ENCODE measurements at places on chromosomes 2 and 18.

DNA sequence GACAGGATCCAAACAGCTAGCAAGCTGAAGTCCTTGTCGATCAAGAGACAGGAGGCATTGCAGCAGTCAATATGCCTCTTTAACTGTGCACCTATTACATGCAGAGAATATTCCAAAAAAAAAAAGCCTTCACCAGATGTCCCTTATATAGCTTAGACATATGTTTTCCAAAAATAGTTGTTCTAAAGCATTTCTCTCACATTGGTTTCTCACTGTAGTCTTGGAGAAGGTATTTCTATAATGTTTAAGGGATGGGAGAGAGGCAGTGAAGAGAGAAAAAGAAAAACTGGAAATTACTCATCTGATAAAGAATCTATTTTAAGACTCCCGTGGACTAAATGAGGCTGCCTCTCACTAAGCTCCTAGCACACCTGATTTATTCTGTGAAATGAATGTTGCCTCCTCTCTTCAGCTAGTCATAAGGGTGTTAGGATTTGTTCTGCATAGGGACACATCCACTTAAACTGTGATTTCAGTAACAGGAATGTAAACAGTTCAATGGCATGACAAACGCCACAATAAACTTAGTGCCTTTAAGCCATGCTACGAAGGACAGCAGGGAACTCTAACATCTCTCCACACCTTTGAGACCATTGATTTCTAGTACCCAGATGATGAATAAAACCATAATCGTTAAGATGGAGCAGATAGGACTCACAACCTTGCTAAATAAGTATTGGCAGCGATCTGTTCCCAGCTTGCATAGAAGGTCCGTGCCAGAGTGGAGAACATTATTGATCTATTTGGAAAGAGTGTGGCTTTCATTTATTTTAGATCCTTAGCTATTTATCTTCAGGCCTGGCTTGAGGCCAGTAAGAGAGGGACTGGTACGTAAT, 98.6 kb upstream of the NCK2 start:
- no peak for DNase-seq

GRCh38 chr18:53991202-53991601, 233.3 kb downstream of the MBD2 start:
- no peak for DNase-seq

DNA sequence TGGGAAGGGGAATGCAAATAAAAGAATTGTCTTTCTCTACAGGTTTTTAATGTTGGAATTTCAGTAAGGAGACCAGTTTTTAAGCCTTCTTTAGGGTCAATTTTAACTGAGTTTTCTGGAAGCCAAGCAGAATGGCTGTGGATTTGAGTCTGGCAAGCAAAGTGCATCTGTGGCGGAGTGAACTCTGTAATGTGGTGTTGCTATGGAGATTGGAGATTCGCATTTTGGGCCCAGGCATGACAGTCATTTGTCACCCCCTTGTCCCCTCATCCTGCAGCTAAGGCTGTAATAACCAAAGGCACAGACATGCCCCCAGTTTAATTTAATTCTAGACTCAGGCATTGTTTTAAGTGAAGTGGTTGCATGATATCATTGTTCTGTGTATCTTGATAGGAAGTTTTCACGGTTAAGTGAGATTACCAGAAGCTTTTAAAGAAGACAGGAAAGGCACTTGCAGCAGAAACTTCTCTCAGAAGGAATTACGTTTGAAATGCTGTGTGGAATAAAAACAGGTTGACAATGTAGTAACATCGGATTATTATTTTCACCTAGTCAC, 30.6 kb downstream of the ARMC9 start:
- no peak for DNase-seq

- no peak for DNase-seq
These were observed 2.2 kb downstream of the SETBP1 start for GRCh38 chr18:44682871-44683221.

- no peak for DNase-seq
These were observed 828 bp downstream of the CIB4 start for GRCh38 chr2:26640331-26640745.

GRCh38 chr2:99490623-99491461, 1.0 kb upstream of the REV1 start:
- no peak for DNase-seq

- no peak for DNase-seq
These were observed 154.5 kb downstream of the TPO start for GRCh38 chr2:1567556-1568344.

DNA sequence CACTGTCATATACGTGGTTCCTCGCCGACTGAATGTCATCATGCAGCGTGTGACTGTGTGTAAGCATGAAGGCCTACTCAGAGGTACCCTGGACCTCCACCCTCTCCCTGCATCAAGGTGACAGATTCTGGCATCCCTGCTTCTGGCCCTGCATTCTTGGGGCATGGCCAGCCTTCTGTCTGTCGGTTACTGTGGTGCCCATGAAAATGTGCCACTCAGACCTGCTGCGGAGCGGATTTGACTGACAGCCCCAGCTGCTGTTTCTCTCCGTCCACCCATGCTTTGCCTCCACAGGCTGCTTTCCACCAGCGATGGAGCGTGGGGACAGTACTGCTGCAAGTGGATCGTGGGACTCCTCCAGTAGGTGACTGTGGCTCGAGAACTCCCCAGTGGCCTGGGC, 9.6 kb downstream of the TMEM177 start:
- no peak for DNase-seq
